Putamen (tissue), 1 donor: ENCODE measurements at places on chromosomes 2 and 18.
A peak's percentile ranks its signal among the peaks of the same experiment; 100 is the strongest.

DNA sequence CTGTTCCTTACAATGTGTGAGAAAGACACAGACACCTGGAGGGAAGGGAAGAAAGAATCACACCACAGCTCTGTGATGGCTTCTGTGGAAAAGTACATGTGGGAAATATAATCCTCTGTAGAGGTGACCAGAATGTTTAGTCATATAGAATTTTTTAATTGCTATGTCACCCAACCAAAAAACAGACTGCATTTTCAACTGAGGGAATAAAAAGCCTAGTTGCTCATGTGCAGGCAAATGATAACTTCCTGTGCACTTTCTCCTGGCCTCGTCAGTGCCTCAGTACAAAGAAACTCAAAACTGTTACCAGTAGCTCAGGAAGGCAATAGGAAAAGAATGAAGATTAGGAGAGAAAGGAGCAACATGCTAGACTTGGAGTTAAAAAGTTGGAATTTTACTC lies 326.8 kb downstream of the OSR1 start:
- DNase-seq: no peak

- DNase-seq: no peak
Observed at GRCh38 chr2:144323946-144324345, 196.0 kb downstream of the ZEB2 start.

GRCh38 chr18:50981381-50981780 lies 13.5 kb downstream of the ELAC1 start:
- DNase-seq: no peak

GRCh38 chr2:84972932-84973331 lies 2.0 kb downstream of the KCMF1 start:
- DNase-seq: no peak

DNA sequence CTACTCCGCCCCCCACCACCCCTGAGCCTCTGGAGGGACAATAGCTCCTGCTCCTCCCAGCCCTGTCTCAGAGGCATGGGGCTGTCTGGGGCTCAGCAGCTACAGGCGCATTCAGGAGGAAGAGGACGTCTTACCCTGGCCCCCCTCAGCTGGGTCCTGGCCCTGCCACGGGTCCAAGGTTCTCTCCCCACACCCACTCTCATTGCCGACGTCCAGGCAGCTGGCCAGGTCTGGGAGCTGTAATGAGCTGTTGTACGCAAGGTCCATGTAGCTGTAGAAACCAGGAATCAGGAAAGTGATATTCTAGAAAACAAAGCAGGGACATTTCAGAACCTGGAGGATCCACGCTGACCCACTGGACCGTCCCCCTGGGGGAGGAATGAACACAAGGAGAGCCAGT lies 13.5 kb downstream of the PASK start:
- DNase-seq: no peak

- DNase-seq: no peak
Observed at GRCh38 chr18:8448130-8448529, 161.1 kb upstream of the RAB12 start.

DNA sequence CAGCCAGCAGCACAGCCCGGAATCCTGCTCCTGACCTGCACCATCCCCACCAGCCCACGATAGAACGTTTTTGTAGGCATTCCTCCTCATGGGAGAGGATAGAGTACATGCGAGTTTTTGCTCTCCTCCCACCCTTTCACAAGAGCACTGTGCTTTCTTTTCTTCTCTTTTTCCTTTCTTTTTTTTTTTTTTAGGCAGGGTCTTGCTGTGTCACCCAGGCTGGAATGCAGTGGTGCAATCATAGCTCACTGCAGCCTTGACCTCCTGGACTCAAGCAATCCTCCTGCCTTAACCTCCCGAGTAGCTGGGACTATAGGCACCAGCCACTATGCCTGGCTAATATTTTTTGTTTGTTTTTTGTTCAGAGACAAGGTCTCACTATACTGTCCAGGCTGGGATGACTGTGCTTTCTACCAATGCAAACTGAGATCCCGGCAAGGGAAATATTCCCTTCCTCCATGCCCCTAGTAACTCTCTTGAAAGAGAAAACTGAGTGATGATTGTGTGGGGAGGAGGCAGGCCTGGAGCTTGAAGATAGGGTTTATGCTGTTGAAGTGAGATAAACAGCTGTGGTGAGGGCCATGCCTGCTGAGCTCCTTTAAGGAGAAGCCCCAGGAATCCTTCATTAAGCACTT lies 82.6 kb upstream of the TXNDC2 start:
- DNase-seq: no peak

DNA sequence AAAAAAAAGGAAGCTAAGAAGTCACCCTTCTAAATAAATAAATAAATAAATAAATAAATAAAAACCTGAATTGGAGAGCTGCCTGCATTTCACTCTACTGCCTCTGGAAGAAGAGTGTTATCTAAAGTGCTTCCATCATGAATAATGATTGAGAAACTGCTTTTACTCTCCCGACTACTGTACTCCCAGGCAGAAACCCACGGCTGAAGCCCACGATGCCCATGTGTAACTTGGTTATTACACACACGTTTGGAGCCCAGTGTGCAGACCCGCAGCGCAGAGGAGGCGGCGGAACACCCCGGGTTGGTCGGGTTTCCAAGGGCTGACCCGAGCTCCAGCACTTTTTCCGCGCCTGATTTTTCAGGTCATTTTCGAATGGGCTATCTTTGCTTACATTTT lies 697 bp upstream of the SPATS2L start:
- no peak for DNase-seq

- DNase-seq: no peak
Observed at GRCh38 chr2:38394903-38395341, 17.8 kb upstream of the ATL2 start.

DNA sequence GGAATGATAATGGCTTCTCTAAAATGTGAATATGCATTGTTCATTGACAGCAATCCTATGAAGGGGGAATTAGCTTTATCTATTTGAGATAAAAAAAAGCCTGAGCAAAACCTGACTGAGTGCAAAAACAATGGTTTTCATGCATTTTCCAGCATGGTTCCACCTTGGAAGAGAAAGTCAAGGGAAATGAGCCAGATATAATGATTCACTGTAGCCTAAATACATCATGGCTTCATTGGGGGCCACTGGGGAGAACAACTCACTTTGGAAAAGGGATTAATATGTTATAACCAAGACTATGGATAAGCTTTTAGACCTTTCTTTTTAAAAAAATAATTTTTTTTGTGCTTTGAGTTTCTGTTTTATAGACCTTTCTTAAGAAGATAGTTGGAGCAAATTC lies 679.7 kb downstream of the NYAP2 start:
- no peak for DNase-seq

GRCh38 chr18:62537042-62537894 lies 14.4 kb downstream of the ZCCHC2 start:
- DNase-seq: no peak

DNA sequence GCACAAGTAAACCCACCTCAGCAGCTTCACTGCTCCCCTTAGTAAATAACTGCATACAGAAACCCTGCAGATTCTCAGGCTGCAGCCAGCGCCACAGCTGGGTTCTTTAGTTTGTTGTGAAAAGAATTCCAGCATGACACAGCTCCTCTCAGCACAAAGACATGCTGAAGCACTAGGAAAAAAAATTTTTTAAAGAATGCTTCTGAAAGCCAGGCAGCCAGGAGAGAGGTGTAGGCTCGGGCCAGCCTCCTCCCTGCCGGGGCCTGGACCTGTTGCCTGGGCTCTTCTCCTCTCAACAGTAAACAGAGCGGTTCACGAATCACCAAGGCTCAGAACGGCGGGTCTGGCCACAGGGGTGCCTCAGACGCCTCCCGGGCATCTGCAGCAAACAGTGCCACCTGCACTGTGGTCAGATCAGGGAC lies 95.7 kb upstream of the POU3F3 start:
- DNase-seq: no peak

- peak; percentile 88 for DNase-seq
Observed at GRCh38 chr2:121530212-121530705, 421 bp upstream of the RNU4ATAC start.

GRCh38 chr2:32572737-32573136 lies 55.1 kb upstream of the TTC27 start:
- DNase-seq: no peak

DNA sequence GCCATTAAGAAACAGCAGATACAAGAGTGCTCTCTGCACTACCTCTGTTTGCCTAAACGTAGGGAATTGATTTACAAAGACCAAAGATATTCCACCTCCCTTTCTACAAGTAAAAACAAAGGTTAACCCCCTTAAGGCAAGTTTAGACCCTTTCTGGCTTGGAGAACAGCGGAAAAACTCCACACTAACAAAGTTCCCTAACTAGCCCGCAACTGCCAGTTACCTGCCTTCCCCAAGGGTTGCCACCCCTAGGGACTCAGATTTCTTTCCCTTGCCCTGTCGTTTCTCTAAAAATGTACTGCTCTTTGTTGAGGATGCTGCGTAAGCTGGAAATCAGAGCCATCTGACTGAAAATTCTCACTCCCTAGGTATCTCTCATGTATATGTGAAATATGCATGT lies 627.5 kb upstream of the SOX11 start:
- DNase-seq: no peak

GRCh38 chr2:224884188-224884587 lies 158.1 kb downstream of the DOCK10 start:
- no peak for DNase-seq

GRCh38 chr2:218245214-218245613 lies 15.6 kb upstream of the GPBAR1 start:
- no peak for DNase-seq

GRCh38 chr2:220572385-220572784 lies 945.0 kb downstream of the SLC4A3 start:
- DNase-seq: no peak
